ENCODE measurements at places on chromosomes 16 and 17. TPM values are rescaled to one million over a fixed set of nuclear protein-coding genes. Genes with fewer than 3 reads are reported as not detected.

PRKCB gene
- 69.0 TPM for total RNA-seq

CLDN7 gene
- total RNA-seq: 0.21 TPM

DNA sequence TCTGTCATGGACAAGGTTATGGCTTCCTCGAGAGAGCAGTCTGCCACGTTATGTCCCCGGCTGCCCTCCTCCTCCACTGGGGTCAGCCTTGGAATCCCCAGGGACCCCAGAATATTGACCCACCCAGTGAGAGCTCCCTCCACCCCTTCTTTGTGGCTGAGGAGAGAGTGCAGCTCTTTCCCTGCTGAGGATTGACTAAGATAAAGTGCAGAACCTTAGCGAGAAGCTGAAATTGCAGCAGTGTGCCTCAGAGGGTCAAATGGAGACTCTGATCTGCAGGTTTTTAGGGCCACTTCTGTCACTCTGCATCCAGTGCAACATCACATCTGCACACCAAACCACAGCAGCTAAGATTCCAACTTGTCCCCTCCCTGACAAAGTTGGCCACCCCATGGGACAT, 25.6 kb upstream of the PMFBP1 start:
- DNase-seq: no peak

GRCh38 chr16:49478107-49478506, 104.5 kb downstream of the C16orf78 start:
- no peak for DNase-seq

GRCh38 chr16:74623839-74624235, 16.9 kb upstream of the GLG1 start:
- DNase-seq: no peak

GRCh38 chr17:70013911-70014310, 61.1 kb upstream of the KCNJ16 start:
- DNase-seq: no peak

CES1 gene
- total RNA-seq: not detected

DNA sequence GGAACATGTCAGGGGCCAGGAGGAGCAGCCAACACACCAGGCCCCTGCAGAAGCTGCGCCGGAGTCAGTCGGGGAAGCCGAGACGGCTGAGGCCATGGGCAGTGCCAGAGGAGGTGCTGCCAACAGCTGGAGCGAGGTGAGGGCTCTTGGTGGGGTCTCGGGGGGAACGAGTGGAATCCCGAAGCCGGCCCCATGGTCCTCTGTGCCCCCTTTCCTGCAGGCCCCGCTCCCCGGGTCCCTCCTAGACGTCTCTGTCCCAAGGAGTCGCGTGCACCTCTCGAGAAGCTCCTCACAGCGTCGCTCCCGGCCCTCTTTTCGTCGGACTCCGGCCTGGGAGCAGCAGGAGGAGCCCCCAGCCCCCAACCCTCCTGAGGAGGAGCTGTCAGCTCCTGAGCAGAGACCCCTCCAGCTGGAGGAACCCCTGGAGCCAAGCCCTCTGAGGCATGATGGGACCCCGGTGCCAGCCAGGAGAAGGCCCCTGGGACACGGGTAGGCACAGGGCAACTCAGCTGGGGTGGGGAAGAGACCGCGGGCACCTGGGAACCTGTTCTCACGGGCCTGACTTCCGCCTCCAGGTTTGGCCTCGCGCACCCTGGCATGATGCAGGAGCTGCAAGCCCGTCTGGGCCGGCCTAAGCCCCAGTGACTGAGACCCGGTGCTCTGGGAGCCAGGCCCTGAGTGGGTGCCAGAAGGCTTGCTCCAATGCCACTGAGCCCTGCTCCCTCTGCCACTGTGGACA, 3.6 kb downstream of the APOBR start:
- no peak for DNase-seq

TPSB2 gene
- total RNA-seq: not detected

- DNase-seq: no peak
Observed at GRCh38 chr17:59607061-59607460, 12.6 kb upstream of the CLTC start.

- no peak for DNase-seq
Observed at GRCh38 chr16:2236337-2237101, at the start of gene DNASE1L2. DNASE1L2 (plus strand) TSS chr16:2236444; CDS start chr16:2236817, 373 bp downstream.

CFAP52 gene
- not detected for total RNA-seq

NXPH3 gene
- 0.25 TPM for total RNA-seq

- no peak for DNase-seq
Observed at GRCh38 chr16:4940719-4941118, 3.8 kb upstream of the PPL start.

GRCh38 chr16:4420505-4421105, 4.2 kb upstream of the CORO7 start:
- no peak for DNase-seq

DNA sequence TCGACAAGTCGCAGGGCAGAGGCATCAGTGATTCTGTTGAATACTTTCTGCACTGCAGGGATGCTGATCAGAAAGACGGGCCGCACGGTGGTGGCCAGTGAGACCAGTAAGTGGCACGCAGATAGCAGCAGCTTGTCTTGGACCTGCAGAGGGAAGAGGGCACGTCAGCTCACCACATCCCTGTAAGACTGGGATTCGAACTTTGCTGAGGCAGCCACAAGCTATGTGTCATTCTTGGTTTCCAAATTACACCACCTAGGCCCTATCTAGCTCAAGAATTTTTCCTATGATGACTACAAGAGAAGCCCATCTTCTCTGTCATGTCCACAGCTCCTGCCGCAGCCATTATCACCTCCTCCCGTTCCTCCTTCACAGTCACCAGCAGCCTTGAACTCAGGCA, 49.4 kb upstream of the GSG1L start:
- no peak for DNase-seq

CALCOCO2 gene
- total RNA-seq: 53.7 TPM

DNA sequence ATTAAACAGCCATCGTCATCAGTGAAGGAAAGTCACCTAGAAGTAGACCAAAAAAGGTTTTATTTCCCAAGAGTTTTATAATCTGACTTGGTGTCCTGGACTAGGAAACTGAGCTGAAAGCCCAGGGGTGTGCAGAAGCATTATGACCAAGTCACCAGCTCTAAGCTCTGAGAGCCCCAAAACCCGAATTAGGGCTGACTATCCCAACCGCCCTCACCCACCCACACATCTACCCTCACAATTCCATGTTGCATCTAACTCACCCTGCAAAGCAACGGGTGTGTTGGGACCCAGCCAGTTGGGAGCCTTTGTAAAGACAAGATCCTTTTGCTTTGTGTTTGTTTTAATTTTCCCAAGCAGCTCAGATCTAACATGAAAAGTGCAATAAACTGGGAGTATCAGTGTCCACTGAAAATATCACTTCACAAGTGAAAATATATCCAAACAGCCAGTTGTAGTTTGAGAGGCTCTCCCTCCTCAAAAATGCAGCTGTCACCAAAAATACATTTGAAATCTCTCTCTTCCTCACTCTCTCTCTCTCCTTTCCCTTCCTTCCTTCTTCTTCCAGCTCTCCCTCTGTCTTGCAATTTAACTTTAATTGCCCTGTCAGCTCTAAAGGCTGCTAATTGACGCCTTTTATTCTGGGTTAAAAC, 16.2 kb upstream of the NOG start:
- no peak for DNase-seq

DNA sequence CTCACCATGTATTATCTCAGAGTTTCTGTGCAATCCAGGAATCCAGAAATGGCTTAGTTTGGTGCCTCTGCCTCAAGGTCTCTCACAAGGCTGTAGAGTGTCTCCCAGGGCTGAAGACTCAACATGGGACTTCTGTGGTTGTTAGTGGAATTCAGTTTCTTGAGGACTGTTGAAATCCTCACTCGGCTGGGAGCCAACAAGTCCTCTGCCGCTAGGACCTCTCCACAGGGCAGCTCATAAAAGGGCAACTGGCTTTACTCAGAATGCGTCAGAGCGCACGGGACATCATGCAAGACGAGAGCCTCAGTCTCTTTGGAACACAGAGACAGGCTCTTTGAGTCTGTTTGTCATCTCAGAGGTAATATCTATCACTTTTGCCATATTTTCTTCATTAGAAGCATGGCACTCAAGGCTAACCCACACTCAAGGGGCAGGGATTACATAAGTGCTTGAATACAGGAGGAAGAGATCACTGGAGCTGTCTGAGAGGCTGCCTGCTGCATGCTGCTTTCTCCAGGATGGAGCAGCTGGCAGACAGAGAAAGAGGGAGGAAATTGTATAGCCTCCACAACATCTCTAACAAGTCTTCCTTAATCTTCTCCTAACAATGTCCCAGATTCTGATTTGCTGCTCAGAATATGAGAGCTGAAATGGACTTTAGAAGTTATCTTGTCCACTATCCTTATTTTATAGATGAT, 97.5 kb upstream of the ASIC2 start:
- DNase-seq: no peak

DNA sequence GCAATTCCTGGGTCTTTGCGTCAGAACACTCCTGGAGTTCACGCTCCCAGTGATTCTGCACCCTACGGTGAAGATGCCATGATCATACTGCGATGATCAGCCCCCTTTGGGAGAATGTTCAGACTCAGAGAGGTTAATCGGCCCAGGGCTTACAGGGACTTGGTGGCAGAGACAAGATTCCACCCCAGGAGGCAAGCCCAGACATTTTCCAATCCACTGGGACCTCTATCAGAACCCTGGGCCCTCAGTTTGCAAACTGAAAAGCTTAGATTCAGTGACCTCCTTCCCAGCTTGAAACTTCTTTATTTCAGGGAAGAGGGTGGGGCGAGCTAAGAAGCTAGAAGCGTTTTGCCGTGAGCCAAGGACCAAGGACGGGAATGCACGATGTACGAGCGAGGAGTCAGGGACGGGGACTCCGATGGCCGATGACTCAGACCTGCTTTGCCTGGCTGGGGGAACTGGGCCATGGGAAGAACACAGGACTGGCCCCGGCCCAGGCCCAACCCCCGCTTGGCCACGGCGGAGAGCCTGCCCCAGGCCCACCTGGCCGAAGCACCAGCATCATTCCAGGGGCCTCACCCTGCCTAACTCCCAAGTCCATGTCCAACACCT, 34.7 kb downstream of the SOCS3 start:
- DNase-seq: no peak

- DNase-seq: no peak
Observed at GRCh38 chr17:6361733-6362132, 73.2 kb downstream of the AIPL1 start.

CRHR1 gene
- not detected for total RNA-seq

GRCh38 chr17:39110435-39111136, 40.9 kb downstream of the PLXDC1 start:
- DNase-seq: no peak

FOXF1 gene
- total RNA-seq: not detected

SPIRE2 gene
- total RNA-seq: 1.9 TPM

DNA sequence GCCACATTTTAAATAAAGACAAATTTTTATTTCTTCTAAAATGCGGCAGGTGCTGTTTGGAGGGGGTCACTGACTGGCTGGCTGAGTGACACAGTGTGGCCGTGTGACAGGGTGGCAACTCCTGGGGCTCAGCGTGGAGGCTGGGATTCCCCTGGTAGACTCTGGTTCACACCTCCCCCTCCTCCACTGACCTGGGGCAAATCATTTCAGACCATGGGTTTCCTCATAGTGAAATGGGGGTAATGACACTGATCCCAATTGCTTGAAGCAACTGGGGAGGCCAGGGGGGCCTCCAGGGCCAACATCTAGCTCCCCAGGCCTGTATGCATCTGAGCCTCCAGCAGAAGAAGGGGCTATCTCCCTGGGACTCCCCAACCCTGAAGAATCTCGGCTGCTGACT, 6.6 kb downstream of the HSD11B2 start:
- DNase-seq: no peak

TLCD2 gene
- 0.30 TPM for total RNA-seq

DNA sequence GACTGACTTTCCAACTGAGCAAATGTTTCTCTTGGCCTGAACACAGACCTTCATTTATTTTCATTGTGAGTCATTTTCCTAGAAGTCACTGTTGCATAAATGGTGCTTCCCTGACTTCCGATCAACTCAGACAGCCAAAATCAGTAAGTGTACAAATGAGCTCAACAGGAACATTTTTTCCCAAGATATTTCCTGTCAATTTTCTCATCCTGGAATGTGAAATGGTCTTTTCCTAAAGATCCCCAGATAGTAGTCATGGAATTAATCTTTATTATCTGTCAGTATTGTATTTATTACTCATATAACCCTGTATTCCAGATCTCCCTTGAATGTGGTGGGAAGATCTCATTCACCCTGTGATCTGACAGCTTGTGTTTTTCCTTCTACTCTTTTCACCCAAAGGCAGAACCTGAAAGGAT, 360.3 kb upstream of the KIF2B start:
- no peak for DNase-seq

DNA sequence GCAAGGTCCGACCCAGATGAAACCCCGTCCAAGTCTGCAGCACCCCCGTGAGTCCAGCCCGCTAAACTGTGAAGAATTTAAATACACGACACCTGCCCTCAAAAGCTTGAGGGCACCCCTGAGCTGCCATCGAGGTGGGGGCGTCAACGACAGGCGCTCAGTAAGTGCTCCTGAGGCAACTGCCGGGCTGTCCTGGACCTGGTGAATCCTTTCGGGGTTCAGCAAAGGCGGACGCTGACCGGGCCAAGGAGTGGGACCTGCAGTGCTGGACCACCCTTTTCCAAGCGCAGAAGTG, 512 bp upstream of the ENDOV start:
- DNase-seq: no peak

- no peak for DNase-seq
Observed at GRCh38 chr17:1029922-1030644, 33.2 kb downstream of the TIMM22 start.

GRCh38 chr16:79535130-79535529, 65.4 kb downstream of the MAF start:
- no peak for DNase-seq

FMNL1 gene
- total RNA-seq: 469 TPM

Measured in activated T-helper 2 cell treated with anti-CD3 and anti-CD28 coated beads, Interferon-gamma antibody, Interleukin-2, Interleukin-4, amounts not matched to agents 10 μg/mL and 5 μg/mL and 100 μg/mL, durations not matched to agents 14 hours and 24 hours and 36 hours (primary cell).